ENCODE measurements at places on chromosomes 6 and 20.

DNA sequence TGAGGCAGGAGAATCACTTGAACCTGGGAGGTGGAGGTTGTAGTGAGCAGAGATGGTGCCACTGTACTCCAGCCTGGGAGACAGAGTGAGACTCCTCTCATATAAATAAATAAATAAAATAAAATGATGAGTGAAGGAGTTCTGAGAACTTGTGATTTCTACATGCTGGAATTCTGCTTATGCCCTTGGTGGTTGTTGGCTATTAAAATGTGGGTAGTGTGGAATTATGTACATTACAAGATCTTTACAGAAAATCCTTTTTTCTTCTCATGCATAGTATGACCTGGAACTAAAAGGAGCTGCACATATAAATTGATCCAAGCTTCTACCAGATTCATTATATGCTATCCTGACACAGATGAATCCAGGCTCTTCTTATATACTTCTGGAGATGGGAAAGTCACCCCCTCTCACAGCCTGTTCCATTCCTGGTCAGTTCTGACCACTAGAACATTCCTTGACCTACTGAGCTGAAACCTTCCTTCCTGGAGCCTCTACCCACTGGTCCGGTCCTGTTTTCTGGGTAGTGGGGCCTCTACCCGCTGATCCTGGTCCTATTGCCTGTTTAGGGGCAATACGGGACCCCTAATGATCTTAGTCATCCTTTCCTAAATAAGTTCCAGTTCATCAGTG lies 37.7 kb upstream of the TAF8 start:
- DNase-seq, result no peak

DNA sequence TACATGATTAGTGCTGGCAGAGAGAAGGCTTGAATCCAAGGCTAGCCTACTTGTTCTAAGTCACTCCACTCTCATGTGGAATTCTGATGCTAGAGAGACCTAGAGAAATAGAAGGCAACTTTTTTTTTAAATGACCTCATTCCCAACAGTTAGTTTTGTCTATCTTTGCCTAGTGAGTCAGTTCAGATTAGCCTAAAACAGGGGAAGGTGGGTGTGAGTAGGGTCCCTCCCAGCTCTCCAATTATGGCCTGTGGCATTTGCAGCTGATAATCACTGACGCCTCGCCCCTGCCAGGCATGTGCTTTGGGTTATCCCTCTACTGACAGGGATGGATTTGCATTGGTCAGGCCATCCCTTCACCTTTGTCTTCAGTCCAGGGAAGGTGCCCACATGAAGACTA lies 13.6 kb downstream of the TXLNB start:
- DNase-seq, result no peak

GRCh38 chr6:41780551-41781365 lies at the start of gene PRICKLE4:
TSS of gene PRICKLE4 (plus strand) at chr6:41780782. CDS start at chr6:41783474, 2,692 bp downstream.
- DNase-seq, result no peak

DNA sequence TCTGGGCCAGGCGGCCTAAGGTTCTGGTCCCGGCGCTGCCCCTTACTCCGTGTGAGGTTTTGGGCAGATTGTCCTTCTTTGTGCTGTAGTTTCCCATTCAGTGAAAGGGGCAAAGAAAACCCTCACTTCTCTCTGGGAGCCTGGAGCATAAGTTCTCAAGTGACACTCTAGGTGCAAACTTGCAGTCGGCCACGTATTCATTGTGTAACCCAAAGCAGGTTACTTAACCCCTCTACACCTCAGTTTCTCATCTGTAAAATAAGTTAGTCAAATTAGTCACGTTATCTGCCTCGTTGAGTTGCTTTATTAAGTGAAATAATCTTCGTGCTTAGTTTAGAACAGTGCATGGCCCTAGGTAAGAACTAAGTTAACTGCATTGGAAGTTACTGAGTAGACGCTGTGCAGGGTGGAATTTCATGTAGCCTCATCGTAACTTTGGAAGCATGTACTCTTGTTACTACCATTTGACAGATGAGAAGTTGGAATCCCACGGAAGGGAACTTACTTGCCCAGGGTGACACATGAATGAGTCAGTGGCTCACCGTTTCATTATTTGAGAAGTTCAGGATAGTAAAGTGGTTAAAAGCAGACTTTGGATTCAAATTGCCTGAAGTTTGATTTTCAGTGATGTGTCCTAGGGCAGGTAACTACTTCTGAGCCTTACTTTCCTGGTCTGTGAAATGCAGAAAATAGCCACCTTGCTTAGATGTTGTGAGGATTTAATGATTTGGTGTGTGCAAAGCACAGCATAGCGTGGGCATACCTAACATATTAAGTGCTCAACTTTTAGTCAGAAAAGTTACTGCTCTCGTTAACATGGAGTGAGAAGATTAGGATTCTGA lies 556 bp upstream of the MROH8 start:
- DNase-seq, result no peak

- DNase-seq, result no peak
Measured at GRCh38 chr6:23365732-23366131, 760.3 kb upstream of the NRSN1 start.

GRCh38 chr6:80105972-80106417 lies 476 bp upstream of the BCKDHB start:
- DNase-seq, result no peak

DNA sequence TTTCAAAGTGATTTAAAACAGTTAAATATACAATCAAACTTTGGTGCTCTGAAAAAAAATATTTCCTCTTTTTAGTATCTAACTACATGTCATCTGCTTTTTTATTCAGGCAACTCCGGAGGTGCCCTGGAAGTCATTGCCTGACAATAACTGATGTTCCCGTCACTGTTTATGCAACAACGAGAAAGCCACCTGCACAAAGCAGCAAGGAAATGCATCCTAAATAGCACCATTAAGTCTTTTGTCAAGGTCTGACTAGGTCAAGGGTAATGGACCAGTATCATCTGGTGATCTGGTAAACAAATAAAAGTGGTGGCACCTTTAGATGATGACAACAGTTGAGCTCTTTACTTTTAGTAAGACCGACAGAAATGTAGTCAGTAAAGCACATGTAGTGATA lies 13.2 kb downstream of the FAM229B start:
- no peak for DNase-seq

DNA sequence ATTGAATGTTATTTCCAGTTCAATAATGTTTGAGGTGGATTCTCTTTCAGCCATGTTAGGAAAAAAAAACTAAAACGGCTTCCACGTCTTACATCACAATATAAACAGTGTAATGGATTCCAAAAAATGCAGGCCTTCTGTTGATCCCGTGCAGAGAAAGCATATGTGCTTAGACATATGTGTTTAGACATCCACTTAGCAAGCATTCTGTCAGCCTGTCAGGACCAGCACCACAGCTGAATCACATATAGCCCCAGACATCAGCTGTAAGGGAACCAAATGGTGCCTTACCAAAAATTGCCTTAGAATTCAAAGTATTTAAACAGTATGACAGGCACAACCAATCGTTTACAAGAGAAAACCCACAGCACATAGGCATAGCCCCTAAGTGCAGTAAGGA lies 304.9 kb downstream of the EYA4 start:
- no peak for DNase-seq

GRCh38 chr6:6646384-6646783 lies 57.9 kb downstream of the LY86 start:
- no peak for DNase-seq

DNA sequence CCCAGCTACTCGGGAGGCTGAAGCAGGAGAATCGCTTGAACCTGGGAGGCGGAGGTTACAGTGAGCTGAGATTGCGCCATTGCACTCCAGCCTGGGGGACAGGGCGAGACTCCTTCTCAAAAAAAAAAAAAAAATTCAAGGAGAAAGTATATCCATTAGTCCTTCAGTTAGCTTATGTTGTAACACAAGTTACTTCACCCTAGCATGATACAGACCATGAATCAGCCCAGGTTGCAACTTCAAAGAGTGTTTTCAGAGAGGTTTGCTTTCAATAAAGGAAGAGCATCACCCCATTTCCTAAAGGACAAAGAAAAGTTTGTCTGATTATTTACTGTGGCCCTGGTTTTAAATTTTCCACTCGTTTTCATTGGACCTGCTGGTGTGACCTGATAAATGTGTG lies 73.0 kb downstream of the SERAC1 start:
- DNase-seq, result no peak

- DNase-seq, result no peak
Measured at GRCh38 chr6:161903584-161904212, 629.8 kb upstream of the AGPAT4 start.

- DNase-seq, result no peak
Measured at GRCh38 chr6:159981071-159981402, 12.2 kb downstream of the IGF2R start.

- DNase-seq, result no peak
Measured at GRCh38 chr20:42949950-42950349, 239.8 kb downstream of the PTPRT start.

DNA sequence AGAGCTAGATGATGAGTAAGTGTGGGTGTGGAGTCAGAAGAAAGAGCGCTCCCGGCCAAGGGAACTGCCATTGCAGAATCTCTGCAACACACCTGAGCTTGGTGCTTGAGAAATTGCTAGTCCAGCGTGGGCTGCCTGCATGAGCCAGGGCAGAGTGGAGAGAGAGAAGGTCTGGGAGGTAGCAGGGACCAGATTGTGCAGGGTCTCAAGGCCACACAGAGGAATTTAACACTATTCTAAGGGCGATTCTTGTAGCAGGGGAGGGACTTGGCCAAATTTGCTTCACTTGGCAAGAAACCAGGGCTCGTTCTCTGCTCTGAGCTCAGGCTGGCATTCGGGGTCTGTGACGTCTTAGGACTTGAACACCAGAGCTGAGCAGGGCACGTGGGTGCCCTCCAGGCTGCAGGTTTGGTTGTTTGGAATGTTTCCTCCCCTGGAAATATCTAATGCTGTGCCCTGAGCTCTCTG lies 53.5 kb downstream of the BCAS4 start:
- DNase-seq, result no peak

DNA sequence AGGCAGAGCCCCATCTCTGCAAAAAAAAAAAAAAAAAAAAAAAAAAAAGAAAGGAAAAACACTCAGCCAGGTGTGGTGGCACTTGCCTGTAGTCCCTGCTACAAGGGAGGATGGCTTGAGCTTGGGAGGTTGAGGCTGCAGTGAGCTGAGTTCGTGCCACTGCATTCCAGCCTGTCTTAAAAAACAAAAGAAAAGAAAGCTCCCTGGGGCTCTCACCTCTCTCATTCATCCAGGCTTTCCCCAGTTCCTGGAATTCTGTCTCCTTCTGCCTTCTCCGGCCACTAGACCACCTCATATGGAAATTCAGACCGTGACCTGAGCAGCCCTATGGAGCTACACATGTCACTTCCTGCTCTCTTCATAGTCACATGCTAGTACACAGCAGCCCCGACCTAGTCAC lies 101.1 kb upstream of the TAB2 start:
- no peak for DNase-seq

DNA sequence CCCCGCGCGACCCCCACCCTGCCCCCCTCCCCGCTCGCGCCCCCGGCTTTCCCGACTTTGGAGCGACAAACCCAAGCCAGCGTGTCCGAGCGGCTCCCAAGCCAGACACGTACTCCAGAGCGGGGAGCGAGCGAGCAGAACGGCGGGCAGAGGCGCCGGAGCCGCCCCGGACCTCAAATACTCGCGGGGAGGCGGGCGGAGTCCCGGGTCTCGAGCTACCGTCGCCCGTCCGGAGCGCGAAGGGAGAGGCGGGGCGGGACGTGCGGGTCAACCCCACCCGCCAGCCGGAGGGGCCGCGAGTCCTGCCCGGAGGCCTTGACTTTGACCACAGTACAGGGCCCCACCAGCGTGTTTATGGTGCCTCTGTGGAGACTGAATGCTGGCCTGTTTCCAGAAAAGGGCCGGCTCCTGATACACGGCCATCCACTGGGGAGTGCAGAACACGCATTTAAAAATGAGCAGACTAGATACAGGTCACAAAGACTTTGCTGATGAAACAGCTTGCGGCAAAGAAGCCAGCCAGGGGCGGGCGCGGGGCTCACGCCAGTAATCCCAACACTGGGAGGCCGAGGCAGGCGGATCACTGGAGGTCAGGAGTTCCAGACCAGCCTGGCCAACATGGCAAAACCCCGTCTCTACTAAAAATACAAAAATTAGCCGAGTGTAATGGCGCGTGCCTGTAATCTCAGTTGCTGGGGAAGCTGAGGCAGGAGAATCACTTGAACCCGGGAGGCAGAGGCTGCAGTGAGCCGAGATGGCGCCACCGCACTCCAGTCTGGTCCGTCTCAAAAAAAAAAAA lies at the start of gene SERPINB6:
SERPINB6 (minus strand) TSS at position 148 of the 799 bp plus-strand sequence. CDS start 12,235 bp downstream, outside the sequence.
- no peak for DNase-seq

GRCh38 chr6:157187182-157188083 lies 135.9 kb downstream of the TMEM242 start:
- no peak for DNase-seq

GRCh38 chr20:50296450-50297375 lies 106.1 kb downstream of the CEBPB start:
- DNase-seq, result no peak

DNA sequence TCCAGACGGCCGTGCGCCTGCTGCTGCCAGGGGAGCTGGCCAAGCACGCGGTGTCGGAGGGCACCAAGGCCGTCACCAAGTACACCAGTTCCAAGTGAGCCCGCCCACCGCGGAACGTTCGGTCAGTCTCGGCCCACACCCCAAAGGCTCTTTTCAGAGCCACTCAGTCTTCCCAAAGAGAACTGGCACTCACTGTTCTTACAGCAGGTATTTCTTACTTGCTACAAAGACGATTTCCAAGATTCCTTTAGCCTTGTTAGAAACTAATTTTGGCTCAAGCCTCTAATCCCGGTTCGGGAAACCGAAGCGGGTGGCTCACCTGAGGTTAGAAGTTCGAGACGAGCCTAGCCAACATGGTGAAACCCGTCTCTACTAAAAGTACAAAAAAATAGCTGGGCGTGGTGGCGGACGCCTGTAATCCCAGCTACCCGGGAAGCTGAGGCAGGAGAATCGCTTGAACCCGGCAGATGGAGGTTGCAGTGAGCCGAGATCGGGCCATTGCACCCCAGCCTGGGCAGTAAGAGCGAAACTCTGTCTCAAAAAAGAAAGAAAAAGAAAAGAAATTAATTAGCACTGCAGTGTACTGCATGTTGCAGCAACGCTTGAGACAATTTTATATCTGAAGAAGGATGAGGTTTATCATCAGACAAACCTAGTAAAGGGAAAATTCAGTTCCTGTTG lies 73.1 kb downstream of the OR2B2 start:
- DNase-seq, result no peak

DNA sequence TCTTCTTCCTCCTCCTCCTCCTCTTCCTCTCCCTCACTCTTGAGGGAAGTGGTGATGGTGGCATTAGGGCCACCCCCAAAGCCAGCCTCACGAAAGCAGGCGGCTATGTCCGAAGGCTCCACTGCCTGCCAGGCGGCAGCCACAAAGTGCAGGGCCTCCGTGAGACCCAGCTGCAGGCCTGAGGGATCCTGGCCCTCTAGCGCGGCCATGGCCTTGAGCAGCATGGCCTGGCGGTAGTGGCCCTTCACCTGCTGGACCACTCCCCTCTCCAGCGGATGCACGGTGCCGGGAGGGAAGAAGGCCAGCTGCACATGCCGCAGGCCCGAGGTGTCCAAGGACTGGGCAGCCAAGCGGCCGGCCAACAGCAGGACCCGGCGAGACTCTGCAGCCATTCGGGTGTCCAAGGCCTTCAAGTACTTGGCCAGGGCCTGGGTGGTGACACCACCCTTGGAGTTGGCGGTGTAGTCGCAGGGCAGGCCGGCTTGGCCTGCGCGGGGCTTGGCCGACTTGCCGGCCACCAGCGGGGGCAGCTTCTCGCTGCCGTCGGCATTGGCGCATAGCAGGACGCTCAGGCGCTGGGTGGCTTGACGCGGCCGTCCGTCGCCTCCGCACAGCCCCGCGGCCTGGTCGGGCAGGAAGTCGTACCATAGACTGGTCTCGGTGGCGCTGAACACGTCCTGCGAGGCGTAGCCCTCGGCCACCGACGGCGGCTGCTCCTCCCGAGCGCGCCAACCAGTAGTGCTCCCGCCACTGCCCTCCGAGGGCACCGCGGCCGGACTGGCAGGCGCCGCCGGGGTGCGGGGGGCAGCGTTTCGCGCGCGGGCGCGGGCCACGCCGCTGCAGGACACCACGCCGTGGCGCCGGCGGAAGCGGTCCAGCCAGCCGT lies 1.1 kb downstream of the CENPB start:
- no peak for DNase-seq

All from D721Med (cell line).